ENCODE measurements at places on chromosomes 2 and 18.

- no peak for DNase-seq
Measured at GRCh38 chr2:96957244-96957643, 29.1 kb downstream of the FAM178B start.

DNA sequence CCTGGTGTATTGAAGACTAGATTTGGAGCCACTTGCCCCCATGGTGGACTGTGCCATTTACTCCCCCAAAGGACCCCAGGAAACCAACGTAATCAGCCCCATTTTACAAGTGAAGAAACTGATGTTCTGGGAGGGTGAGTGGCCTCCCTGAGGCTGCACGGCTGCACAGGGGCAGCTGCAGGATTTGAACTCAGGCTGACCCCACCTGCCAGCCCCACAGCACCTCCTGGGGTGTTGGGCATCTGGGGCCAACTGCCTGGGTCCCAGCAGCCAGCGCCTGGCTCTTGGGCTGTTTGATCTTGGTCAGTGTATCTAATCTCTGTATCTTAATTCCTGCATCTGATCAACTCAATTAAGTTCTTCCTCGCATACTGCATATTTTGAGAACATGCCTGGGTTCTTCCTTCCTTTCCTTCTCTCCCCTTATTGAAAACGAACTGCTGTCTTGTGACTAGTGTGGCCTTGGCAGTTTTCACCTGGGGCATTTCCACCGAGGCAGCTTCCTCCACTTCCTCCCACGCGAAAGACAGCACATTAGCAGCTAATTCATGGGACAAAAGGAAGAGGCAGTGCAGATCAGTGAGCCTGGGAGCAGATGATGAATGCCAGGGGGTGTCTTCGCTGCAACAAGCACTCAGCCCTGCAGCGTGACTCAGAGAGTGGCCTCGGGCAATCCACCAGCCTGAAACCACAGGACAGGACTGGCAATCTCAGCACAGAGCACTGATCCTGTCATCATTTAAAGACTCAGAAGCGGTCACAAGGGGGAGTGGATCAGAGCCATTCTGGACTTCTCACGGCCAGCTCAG, 184.1 kb upstream of the RAB12 start:
- DNase-seq: peak; percentile 77

DNA sequence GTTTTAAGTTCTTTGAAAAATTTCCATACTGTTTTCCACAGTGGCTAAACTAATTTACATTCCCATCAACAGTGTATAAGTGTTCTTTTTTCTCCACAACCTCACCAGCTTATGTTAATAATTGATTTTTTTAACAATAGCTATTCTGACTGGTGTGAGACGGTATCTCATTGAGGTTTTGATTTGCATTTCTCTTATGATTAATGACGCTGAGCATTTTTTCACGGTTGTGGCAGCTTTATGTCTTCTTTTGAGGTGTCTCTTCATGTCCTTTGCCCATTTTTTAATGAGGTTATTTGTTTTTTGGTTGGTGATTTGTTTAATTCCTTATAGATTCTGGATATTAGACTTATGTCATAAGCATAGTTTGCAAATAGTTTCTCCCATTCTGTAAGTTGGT, 997.9 kb downstream of the SUCLG1 start:
- no peak for DNase-seq

- no peak for DNase-seq
Measured at GRCh38 chr2:127655209-127656073, 9.5 kb downstream of the GPR17 start.

DNA sequence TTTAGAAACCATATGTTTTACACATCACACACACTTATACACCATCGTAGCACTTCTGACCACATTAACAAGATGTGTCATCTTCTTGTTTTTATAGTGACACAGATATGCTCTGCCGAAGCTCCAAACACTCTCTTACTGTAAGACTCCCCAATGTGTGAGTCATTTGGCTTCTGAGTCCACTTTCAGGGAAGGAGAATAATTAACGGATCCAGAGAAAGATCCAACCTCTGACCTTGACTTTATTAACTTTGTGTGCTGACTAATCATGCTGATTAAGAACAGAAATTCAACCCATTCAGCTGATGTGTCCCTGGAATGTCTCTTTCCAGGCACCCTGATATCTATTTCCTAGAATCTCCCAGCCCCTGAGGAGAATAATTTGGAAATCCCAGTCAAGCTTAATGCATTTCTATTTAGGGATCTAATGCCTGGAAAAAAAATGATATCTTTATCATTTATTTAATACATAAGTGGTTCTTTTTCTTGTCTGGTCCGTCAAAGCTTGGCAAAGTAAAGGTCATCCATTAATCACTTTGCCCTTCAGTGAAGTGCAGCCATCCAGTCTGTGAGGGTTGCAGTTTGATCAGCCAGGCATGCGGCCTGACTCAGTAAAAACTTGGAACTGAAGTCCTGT, 615.8 kb upstream of the SYT4 start:
- DNase-seq: no peak

DNA sequence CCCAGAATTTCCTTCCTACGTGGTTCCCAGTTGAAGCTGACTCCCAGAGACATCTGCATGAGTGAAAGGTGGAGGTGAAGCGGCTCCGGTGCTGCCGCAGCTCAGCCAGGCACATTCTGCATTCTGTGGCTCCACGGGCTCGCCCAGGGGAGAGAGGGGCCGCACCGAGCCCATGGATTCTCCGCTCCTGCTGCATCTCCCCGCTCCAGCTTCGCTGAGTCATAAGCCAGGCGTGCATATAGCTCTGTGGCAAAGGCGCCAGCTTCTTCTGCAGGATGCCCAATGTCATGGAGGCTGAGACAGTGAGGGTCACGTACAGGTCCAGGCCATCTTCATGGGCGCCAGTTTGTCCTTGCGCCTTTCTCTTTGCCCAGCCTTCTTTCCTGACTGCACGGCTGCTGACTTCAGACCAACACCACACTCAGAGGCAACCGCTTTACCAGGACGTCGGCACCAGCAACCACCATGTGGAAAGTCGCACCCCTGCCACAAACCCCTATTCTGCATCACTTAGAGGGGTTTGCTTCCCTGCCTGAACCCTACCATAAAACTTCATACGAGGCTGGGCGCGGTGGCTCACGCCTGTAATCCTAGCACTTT, 215.7 kb downstream of the MGAT5 start:
- peak; percentile 32 for DNase-seq

GRCh38 chr2:160891353-160891740, 268.9 kb upstream of the TANK start:
- no peak for DNase-seq

DNA sequence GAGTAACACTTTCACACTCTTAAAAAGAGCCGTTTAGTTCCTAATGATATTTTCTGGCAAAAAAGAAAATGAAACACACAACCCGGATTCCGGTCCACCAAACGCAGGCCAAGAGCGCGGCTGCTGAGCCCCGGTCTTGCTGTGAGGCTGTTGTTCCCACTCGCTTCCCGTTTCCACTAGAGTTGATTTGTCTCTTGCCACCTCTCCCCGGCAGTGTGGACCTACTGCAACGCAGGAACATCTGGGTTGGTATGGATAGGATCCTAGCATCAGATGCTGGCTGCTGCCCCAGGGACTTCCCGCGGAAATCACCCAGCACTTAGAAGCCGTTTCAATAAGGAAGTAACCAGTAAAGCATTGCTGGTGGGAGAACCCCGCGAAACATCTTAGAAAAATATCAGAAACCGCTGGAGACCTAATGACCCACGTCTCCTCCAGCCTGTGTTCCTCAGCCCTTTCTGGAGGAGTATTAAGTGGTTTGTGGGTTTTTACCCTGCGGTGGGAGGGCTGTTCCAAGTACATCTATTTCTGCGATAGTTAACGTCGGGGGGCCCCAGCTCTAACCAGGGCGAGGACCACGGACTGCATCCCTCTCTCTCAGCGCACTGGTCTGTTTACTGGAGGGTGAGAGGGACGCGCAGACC, 939 bp downstream of the DOCK10 start:
- DNase-seq: no peak
